ENCODE measurements at places on chromosomes 7 and 10. TPM values are rescaled to one million over a fixed set of nuclear protein-coding genes. Genes with fewer than 3 reads are reported as not detected.

The CPVL gene
- 0.53 TPM for total RNA-seq

The AHCYL2 gene
- 17.6 TPM for total RNA-seq

The ITIH5 gene
- total RNA-seq, result not detected

The SLC13A1 gene
- not detected for total RNA-seq

The CACNA2D1 gene
- total RNA-seq, result 0.43 TPM

The KIAA1549 gene
- 0.13 TPM for total RNA-seq

The SPDYE5 gene
- total RNA-seq, result 0.30 TPM

All from T-cell (primary cell).